Stimulated activated CD8-positive, alpha-beta memory T cell treated with anti-CD3 and anti-CD28 coated beads, Interleukin-7, amount 100 ng/mL, for 4 hours (primary cell): ENCODE measurements at places on chromosomes 6 and 20.

GRCh38 chr6:6366803-6367202 is 46.3 kb upstream of the F13A1 start:
- no peak for DNase-seq

DNA sequence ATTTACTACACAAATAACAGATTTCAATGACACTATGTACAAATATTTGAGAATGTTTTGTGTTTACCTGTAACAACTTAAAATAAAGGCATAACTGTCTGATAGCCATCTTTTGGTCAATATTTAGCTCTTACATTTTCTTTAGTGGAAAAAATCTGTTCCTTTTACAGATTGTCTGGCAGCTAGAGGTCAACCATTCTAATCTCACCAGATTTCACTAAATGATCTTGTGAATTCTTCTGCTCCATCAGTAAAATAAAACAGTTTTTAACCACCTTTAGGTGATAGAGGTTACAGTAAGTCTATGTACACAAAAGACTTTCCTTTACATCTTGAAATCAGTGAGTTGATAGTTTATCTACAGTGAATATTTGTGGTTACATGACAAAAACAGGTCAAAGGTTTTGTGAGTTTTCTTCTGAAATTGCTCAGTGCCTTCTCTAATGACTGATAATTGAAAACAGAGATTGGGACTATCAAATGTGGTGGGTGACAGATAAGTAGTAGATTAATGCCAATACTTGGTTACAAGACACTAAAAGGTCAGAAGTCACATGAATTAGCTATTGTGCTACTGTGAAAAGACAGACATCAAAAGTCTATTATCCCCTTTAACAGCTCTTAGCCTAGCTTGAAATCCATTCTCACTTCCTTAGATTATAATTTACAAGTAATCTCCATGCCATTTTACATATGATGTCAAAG is 47.4 kb downstream of the BMP5 start:
- no peak for DNase-seq

DNA sequence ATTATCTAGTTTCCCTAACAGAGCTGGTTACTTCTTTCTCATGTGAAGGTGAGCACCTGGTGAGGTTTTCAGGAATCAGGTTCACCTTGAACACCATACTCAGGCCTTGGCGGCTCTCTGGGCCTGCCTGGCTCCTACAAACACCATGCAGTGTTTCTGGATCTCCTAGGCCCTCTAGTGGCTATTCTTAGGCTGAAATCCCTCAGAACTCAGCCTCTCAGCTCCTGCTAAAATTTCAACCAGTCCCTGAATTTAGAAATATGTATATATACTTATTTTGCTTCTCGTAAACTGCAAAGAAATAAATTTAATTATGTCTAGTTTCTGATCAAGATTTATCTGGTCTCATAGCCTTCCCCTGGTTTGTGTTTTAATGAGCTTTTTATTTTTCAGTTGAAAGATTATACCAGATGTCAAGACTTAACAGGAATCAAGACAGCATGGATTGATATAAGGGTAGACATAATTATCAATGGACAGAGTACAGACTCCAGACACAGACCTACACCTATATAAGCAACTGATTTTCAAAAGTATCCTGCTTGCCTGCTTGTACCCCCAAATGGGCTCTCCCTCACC is 55.9 kb downstream of the ANKEF1 start:
- no peak for DNase-seq

DNA sequence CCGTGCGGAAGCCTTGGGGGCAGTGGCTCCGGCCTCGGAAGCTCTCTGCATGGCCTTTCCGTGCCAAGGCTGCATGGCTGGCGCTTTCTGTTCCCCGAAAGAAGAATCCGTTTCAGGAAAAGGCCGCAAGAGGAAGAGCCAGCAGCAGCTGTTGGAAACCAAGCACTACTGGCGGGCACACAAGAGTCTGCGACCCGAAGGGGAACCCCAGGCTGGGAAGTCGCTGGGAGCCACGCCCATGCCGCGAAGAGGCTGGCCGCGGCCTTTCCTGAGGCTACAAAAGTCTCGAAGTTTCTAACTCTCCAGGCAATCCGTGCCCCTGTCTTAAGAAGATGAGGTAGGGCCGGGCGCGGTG is at the start of gene CGAS:
Gene CGAS (minus strand): TSS at position 191 of the 355 bp plus-strand sequence. CDS start 116 bp downstream, at position 75.
- DNase-seq: peak; percentile 73

GRCh38 chr6:2651961-2652360 is 98.8 kb downstream of the MYLK4 start:
- no peak for DNase-seq

DNA sequence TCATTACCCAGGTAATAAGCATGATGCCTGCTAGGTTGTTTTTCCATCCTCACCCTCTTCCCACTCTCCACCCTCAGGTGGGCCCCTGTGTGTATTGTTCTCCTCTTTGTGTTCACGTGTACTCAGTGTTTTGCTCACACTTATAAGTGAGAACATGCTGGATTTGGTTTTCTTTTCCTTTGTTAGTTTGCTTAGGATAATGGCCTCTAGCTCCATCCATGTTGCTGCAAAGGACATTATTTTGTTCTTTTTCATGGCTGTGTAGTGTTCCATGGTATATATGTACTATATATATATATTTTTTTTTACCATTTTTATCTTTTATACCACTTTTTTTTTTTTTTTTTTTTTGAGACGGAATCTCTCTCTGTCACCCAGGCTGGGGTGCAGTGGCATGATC is 71.9 kb downstream of the RSPH3 start:
- no peak for DNase-seq

DNA sequence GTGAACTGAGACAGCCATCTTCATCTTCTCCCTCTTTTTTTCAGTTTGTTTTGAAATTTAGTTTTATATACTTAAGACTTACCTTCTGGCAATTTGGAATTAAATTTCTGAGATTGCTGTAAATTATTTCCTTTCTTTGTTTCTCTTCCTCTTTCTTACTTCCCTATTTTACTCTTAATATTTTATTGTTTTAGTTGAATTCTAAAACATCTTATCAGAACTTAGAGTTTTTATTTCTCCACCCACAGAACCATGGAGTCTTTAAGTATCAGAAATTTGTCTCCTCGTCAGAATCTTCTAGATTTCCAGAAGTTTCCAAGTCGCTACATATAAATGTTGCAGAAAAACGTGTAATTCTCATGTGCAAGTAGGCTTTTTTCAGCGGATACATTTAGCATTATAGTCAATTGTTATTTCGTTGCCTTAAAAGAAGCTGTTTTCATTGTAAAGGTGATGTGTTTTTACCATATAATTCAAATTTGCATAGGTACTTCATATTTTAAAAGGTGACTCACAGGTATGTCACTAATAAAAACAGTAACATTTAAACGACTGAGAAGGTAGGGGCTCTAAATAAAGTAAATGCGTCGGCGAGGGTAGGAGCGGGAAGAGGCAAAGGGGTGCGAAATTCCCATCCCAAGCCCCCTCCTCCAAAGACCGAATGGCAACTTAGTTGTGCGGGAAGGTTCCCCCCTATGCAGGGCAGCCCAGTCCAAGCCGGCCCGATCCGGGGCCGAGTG is 866 bp upstream of the MYO6 start:
- no peak for DNase-seq

- no peak for DNase-seq
These were observed 104.9 kb downstream of the TULP4 start for GRCh38 chr6:158416883-158417759.

DNA sequence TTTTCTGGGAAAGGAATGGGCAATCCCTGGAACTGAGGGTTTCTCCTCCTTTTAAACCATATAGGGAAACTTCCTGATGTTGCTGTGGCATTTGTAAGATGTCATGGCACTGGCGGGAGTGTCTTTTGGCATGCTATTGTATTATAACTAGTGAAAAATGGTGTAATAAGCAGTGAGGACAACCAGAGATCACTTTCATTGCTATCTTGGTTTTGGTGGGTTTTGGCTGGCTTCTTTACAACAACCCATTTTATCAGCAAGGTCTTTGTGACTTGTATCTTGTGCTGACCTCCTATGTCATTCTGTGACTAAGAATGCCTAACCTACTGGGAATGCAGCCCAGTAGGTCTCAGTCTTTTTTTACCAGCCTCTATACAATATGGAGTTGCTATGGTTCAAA is 9.1 kb upstream of the DCBLD1 start:
- no peak for DNase-seq

GRCh38 chr20:42485556-42485955 is 704.1 kb downstream of the PTPRT start:
- DNase-seq: no peak

- no peak for DNase-seq
These were observed 869.8 kb upstream of the EPHA7 start for GRCh38 chr6:94289131-94289530.

GRCh38 chr6:149223120-149223903 is 94.2 kb upstream of the TAB2 start:
- no peak for DNase-seq
